ENCODE measurements at places on chromosomes 11 and 22.

DNA sequence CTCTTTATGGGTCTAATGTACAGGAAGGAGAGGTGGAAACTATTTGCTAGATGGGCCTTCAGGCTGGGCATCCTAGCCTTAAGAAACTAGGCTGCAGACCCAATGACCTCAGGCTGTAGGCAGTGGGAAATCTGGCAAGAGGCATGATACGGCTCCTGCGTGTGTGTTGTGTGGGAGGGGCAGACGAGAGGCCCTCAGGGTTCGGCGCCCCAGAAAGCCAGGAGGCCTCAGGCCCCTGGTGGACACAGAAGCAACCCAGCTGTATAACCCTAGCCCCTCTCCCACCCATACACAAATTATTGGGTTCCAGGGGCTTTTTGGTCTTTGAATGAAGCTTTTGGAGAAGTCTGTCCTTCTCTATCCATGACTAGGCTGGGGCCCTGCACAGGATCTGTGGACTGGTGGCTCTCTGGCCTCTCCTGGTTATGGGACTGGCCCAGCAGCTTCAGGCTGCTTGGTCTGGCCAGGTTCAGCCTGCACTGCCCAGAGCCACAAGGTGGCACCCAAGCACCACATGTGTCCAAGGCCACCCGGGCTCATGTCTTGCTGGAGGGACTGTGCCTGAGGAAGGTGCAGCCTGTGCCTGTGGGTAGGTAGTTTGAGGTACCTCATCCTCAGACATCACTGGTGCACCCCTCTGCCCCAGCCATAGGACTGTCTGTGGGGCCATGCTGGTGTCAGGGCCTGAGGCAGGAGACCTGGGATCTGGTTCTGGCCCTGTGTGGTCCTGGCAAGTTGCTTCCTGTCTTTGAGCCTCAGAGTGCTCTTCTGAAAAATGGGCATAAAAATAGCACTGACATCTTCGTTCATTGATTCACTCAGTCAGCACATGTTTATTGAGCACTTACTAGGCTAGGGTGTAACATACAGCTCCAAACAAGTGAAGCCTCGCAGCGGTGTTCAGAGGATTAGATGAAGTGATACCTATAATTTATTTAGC is 87.5 kb downstream of the RRM1 start:
- DNase-seq = peak; percentile 43

- no peak for DNase-seq
These were observed 332.4 kb upstream of the ARHGAP42 start for GRCh38 chr11:100354736-100355135.

DNA sequence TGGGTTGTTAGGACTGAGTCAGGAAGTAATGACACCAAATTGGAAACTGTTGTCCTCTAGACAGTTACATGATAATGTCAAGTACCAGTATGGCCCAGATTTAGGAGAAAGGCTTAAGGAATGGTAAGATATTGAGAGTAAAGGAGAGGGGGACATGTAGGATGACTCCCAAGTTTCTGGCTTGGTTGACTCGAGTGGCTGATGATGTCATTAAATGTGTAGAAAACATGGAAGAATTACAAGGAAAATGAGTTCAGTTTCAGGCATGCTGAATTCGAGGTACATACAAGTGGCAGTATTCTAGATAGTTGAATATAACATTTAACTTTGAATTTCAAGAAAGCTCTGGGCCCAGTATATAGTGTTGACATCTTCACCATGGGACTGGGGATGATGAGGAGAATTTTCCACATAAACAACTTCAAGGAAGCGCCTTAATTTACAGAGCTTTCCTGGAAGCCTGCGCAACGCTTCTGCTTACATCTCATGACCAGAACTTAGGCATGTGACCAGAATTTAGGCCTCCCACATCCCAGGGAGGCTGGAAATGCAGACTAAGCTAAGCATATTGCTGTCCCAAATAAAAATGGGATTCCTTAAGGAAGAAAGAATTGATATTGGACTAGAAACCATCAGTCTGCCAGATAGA is 3.8 kb downstream of the CFAP300 start:
- DNase-seq = no peak

DNA sequence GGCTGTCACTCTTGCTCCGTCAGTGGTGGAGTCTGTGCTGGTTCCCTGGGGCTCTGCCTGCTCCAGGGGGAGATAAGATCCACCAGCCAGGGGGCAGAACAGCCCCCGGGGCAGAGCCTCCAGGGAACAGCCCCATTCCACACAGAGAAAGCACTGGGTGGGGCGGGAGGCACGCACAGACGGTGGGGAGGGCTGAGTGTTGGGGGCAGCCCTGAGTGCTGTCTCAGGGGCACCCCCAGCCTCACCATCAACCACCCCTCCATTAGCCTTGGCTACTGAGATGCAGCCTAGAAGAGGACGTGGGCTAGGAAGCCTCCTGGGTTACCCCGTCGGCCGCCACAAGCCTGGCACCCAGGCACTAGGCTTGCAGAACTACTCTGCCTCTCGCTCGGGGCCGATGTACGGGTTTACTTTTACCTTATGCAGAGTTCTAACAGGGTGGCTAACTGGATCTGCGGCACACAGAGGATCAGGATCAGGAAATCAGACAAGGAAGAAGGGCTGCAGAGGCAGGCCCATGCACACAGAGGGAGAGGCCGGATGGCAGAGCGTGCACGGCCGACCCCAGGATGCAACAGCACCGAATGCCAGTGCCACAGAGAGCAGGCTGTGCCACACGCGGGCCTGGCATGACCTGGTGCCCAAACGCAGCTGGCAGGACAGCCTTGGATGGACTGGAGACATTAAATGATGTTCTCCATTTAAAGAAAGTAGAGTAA is 140.5 kb downstream of the CTTN start:
- DNase-seq = no peak

- no peak for DNase-seq
These were observed 72.0 kb downstream of the ARHGAP42 start for GRCh38 chr11:100759106-100759505.

DNA sequence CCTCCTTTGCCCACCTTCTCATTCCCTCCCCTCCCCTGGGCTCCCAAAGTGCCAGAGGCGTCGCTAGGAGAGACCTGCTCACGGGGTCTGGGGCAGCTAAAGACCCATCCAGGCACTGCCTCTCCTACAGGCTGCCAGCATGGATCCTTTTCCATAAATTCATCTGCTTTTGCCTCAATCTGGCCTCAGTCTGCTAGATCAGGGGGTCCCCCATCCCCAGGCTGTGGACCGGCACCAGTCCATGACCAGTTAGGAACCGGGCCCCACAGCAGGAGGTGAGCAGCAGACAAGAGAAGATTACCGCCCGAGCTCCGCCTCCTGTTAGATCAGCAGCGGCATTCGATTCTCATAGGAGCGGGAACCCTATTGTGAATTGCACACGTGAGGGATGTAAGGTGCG is 12.3 kb downstream of the LTO1 start:
- no peak for DNase-seq

- DNase-seq = no peak
These were observed 75.8 kb downstream of the BUD13 start for GRCh38 chr11:116697011-116697410.

GRCh38 chr11:85718991-85719807 is 33.2 kb upstream of the CCDC89 start:
- no peak for DNase-seq

DNA sequence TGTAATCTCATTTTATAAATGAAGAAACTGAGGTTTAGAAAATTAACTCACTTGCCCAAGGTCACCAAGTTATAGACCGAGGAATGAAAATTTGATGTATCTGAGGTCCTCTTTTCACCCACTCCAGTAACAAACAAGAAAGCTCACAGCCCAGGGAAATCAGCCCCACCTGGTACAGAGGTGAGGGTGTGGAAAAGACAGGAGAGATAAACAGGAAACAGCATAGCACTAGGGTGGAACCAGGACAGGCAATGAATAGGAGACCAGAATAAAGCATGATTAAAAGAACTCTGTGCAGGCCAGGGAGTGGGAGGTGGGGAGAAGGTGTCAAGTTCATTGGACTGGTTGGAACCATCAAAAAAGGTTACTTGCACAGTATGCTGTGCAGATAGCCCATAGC is 46.2 kb upstream of the SMCO4 start:
- no peak for DNase-seq

DNA sequence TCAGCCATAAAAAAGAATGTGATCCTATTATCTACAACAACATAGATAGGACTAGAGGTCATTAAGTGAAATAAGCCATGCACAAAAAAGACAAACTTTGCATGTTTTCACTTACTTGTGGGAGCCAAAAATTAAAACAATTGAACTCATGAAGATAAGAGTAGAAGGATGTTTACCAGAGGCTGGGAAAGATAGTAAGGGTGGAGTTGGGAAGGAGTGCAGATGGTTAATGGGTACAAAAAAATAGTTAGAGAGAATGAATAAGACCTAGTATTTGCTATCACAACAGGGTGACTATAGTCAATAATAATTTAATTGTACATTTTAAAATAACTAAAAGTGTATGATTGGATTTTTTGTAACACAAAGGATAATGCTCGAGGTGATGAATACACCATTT is 27.2 kb upstream of the IL10RA start:
- DNase-seq = no peak

Data from CD4-positive, CD25-positive, alpha-beta regulatory T cell (primary cell).